Activated CD4-positive, alpha-beta T cell treated with anti-CD3 and anti-CD28 coated beads, Interleukin-2, amount 50 U/mL, for 48 hours (primary cell): ENCODE measurements at places on chromosomes 2 and 18.

GRCh38 chr2:65799141-65799854, 366.9 kb upstream of the SPRED2 start:
- no peak for DNase-seq

DNA sequence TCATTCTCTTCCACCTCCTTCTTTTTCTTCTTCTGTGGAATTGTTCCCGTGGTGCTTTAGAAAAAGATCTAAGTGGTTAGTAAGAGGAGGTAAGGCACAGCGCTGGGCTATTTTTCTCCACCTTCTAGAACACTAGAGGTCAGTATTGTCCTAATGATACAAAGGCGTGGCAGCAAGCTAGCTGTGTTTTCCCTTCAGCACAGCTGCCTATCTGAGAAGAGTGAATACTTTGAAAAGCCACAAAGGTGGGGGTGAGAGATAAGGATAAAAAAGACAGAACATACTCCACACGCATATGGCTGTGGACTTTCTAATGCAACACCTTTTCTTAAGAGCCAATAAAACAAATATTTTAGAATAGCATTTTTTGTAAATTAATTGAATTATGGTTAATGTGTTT, 2.1 kb downstream of the CNTNAP5 start:
- no peak for DNase-seq

DNA sequence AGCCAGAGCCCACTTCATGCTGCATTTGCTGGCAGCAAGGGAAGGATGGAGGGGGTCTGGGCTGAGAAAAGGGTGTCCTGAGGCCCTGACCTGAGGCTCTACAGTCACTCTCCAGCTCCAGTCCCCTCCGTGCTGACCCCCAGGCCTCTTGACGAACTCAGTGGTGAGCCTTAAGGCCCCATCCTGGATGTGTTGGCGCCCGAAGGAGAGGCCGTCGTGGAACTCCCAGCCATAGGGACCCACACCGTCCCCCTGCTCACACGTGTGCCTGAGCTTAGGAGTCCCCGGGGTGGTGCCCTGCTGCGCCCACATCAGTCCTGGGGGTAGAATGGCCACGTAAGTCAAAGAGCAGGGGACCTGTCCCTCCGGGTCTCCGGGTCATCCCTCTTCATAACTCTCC, 776 bp downstream of the MOGS start:
- no peak for DNase-seq

GRCh38 chr2:119111115-119111975, 47.2 kb downstream of the C1QL2 start:
- no peak for DNase-seq

GRCh38 chr2:227460070-227460485, 11.9 kb upstream of the AGFG1 start:
- DNase-seq: peak; percentile 72

DNA sequence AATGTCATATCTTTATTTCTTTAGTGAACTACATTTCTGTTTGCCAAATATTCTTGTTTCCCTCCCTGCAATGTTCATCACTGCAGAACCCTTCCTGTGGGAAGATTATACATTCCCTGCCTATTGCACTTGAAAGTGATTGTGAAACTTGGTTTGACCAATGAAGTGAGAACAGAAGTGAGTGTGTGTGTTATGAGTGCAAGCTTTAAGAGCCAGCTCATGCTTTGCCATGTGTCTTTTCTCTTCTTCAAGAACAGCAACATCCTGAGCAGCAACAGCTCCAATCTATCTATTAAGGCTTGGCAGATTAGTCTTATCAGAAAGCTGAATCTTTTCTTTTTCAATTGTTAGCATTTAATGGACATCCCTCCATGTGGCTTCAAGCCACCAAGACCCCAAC, 42.0 kb upstream of the UBE2E3 start:
- DNase-seq: no peak

GRCh38 chr2:32805104-32806095, 141.4 kb upstream of the LTBP1 start:
- DNase-seq: no peak
